ENCODE measurements at places on chromosomes 5 and 9.

DNA sequence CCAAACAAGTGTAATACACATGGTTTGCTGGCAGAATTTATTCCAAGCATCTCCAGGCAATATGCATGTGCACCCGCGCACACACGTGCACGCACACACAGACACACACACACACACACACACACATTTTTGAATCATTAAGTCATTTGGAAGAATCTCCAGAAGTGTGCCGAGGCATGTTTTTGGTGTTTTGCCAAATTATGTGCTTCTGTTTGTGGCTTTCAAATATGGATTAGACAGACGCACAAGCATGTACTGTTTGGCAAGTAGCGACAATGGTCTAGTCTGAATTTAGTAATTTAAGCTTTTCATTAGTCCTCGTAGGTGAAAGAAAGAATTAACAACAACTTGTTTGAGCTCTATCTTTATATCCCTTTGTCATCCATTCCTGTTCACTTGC lies 36.7 kb downstream of the NFIB start:
- peak; percentile 65 for DNase-seq

DNA sequence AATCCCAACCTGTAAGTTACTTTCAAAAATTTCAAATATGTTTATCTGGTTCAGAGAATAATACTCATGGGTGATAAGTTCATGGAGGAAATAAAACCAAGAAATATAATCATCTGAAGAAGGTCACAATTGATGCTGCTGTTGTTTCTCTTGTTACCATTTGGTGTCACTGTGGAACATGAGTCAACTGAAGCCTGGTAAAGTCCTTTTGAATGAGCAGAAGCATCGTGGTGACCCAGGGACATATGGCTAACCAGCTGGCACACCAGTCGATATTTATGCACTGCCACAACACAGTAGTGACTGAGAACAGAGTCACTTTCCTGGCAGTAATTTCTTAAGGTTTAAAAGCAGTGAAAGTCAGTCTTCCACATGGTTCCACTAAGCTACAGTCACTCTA lies 612.9 kb upstream of the TLE4 start:
- no peak for DNase-seq

DNA sequence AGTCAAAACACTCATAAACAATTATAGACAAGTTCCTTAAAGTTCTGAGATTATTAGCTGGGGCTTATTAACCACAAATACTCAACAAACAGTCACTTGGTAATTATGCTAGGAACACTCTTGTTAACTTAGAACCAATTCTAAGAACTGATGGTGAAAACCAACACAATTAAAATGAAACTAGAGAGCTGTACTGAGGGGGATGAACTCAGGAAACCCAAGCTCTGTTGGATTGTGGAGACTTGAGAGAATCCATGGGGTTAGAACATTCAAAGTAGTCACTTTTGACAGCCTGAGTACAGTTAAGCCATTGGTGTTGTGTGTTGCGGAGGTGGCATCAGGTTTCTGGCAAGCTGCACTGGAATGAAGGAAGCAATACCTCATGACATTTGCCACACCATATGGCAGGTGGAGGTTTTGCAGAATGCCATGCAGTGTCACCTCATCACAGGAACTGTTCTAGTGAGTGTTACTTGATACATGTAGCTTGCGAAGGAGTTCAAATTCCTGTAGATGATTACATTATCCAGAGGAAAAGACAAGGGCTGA lies 480.9 kb upstream of the CD180 start:
- DNase-seq = no peak

DNA sequence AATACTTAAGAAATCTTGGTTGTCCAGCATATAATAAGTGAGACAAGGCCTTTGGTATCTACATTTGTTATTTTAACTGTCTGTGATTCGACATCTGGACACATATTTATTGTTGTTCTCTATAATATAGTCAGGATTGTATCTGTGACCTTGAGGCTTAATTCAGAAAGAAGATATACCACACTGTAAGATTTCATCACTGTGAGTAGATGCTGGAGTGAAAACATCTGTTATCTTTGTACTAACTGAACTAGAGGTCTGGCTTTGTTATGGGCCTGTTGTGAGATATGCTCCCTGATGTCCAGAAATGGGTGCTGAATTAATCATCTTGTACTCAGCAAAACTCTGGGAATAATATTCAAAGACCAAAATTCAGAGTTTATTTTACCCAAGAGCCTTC lies 148.5 kb downstream of the ISOC1 start:
- DNase-seq = no peak

DNA sequence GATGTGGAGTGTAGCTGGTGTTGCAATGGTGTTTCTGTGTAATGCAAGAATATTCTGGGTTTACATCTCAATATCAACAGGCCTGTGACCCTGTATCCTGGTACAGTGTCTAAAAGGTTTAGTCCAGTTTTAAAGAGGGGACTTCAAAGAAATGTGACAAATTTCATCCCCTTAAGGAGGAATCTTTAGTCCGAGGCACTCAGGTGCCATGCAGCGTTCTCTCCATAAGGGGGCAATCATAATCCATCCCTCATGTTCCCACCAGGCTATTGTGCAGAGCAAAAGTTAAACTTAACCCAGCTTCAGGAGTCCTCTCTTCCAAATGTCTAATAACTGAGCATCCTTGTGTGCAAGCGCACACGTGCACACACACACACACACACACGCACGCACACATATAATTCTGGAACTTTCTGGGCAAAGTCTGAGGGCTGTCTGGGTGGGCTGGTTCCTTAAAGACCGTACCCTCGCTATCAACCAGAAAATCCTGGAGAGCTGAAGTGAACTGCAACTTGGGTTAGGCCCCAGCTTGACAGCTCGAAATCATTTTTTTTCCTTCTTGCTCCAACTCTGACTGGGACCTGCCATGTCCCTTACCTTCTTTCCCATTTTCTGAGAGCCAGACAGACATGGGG lies 46.0 kb downstream of the CRB2 start:
- peak; percentile 11 for DNase-seq

DNA sequence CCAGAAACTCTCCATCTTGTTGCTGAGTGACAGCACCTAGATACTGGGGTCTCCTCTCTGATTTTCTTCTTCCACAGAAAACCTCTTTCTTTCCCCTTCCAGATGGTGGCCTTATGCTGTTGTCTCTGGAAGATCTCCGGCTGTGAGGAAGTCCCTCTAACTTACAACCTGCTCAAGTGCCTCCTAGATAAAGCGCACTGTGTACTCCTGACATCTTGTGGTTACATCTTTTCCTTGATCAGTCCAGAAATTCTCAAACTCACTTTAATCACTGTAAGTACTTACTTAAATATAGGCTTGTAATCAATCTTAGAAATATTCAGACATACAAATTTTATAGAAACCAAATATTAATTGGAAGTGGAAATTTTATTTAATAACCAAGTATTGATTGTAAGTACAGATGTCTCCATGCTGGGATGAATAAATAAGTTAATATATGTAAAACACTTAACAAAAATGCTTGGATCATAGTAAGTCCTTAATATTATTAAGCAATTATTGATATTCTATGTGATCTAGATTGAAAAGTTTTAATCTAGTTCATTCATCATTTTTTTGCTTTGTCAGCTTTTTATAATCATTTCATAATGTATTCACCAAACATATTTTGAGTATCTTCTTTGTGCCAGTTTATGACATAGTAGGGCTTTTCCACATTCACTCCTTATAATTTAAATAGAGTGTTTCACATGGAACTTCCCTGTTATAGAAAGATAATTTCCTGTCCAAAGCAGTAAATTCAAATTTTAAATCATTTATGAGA lies 1381.4 kb upstream of the CDH6 start:
- no peak for DNase-seq

DNA sequence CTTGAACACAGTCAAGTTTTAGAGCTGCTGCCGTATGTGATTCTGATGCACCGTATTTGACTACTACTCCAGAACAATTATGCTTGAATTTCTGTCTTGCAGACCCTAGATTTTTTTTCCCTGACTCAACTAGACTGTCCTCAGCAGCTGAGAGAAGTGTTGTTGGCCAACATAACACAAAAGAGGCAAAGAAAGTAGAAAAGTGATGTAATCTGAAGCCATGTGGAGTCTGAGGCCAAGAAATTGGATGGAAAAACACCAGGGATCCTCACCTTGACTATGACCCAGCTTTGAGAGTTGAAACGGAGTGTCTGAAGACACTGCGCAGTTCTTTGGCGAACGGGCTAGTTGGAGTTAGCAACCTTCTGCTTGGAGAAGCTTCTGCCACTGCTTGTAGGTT lies 36.3 kb upstream of the FGF1 start:
- no peak for DNase-seq

DNA sequence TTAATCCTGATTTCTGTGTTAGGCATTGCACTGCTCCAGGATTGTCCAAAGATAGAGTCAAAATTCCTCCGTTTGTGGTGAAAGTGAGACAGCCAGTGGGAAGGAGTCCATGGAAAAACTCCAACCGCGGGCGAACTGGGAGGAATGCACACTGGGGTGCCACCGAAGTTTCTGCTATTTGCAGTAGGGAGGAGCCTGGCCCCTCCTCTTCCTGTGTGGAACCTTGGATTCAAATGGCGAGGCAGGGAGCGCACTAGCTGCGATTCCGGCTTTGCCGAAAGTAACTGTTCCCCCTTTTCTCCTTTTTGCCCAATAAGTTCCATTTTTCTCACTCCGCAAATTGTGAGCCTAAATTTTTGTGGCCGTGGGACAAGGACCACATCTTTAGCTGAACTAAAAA lies 9.3 kb downstream of the BAAT start:
- DNase-seq = no peak

DNA sequence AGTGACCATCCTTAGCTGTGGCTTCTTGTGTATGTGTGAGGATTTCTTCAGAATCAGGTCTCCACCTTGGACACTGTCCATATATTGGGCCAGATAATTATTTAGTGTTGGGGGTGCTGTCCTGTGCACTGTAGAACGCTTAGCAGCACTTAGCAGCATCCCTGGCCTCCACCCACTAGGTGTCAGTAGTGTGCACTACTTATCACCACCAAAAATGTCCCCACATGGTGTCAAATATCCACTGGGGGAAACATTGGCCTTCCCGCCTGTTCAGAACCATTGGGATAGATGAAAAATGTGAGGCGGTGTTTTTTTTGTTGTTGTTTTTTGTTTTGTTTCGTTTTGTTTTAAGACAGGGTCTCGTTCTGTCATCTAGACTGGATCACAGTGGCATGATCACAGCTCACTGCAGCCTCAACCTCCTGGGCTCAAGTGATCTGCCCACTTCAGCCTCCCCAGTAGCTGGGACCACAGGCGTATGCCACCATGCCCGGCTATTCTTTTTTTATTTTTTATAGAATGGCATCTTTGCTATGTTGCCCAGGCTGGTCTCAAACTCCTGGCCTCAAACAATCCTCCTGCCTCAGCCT lies 67.7 kb downstream of the TENT4A start:
- DNase-seq = no peak
